AG04449 (cell line): ENCODE measurements at places on chromosomes 7 and 10.

- DNase-seq: no peak
These were observed 1123.5 kb upstream of the LRRN3 start for GRCh38 chr7:109967406-109967805.

- DNase-seq: no peak
These were observed 38.2 kb upstream of the BET1 start for GRCh38 chr7:94042381-94042780.

DNA sequence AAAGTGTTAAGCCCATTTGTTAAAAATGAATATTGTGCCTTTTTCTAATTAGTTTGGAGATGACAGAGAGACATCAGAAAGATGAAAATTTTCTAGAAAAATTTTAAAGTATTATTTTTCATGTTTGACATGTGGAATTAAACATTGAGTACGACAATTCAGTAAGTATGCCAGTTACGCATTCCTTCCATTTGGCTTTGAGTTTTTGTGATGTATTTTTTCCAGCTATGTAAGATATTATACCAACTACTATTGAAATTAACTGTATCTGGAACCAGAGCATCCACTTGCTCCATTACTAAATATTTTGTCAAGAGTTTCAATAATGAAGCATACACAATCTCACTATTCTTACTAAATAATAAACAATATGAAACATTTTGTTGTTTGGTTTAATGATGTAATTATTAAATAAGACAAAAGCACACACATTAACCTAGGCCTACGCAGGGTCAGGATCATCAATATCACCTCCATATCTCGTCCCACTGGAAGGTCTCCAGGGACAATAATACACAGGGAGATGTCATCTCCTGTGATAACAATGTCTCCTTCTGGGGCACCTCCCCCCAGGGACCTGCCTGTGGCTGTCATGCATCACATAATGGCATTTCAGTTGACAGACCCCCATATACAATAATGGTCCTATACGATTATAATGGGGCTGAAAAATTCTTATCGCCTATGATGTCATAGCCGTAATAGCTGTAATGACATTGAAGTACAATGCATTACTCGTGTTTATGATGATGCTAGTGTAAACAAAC lies 274.1 kb downstream of the REEP3 start:
- DNase-seq: no peak

DNA sequence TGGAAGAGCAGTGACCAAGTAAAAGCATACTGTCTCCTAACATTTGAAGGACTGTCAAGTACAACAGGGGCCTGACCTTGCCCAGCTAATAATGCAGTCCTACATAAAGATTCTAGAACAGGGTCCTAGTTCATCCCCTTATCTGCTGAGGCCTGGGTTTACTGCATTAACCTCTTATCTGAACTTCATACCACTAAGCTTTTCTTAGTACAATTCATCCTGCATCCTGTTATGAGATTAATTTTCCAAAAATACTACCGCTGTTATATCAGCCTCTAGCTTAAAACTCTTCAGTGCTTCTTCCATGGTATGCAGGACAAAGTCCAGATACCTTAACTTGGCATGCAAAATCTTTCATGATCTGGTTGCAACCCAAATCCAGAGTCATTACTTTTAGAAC lies 72.5 kb downstream of the CHRM2 start:
- no peak for DNase-seq

DNA sequence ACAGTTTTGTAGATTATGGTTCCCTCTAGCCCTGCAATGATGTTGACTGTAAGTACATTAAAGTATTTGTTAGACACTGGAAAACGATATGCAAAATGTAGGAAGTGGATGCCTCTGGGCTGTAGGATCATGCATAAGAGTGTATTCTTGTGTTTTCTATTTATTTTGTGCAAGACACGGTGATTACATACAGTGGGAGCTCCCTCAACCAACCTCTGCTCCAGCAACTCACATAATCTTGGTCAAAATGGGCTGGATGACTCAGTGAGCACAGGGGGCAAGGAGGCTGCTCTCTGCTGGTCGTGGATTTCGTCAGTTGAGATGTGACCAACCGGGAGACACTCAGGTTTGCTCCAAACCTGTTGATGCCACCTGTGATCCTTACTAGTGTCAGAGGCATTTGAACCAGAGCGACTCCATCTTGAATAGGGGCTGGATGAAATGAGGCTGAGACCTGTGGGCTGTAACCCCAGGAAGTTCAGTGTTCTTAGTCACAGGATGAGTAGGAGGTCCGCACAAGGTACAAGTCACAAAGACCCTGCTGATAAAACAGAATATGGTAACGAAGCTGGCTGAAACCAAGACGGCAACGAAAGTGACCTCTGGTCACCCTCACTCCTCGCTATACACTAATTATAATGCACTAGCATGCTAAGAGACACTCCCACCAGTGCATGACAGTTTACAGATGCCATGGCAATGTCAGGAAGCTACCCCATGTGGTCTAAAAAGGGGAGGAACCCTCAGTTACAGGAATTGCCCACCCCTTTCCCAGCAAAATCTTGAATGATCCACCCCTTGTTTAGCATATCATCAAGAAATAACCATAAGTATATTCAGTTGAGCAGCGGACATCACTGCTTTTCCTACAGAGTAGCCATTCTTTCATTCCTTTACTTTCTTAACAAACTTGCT lies 56.4 kb upstream of the FAM20C start:
- DNase-seq: no peak

GRCh38 chr7:153943457-153943856 lies 108.7 kb upstream of the DPP6 start:
- DNase-seq: no peak

DNA sequence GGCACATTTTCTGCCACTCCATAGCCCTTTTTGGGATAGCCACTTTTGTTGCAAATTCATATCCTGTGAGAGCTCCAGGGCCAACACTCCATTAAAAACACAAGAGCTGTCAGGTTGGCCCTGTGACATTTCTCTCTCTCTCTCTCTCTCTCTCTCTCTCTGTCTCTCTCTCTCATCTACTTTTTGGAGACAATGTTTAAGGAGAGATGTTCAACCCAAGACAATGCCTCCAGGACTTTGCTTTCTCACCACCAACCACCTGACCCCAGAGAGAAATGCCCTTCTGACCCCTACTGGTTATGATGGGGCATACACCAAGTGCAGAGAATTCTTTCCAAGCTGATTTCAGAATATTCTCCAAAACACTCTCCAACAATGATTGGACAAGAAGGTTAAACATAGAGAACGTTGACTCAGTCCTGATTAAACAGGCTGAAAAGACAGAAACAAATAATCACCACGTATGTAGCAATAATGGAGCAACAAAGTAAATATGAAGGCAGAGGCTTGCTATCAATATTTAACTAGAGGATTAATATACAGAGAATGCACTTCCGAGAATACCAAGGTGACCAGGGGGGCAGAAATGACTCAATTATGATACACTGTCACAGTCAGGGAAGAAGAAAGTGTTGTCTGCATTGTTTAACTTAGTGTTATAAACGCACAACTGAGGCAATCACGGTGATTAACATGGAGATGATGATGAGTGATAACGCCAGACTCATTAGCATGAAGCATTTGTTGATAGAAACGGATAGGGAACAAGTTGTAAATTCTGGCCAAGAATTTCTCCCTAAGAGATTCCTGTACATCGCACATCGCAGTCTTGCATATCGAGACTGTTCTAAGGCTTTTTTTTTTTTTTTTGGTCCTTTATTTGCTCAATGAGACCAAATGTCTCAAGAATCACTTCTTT lies 178.5 kb downstream of the NRP1 start:
- no peak for DNase-seq
